ENCODE measurements at places on chromosomes 13 and 19.

- H3K4me1 ChIP-seq: no peaks in the 10 kb centered on the region
- H3K27me3 ChIP-seq: no peaks in the 10 kb centered on the region
- no peaks in the 10 kb centered on the region for H3K36me3 ChIP-seq
- DNase-seq: no peak
These were observed 40.9 kb downstream of the ZNF846 start for GRCh38 chr19:9727644-9728043.

DNA sequence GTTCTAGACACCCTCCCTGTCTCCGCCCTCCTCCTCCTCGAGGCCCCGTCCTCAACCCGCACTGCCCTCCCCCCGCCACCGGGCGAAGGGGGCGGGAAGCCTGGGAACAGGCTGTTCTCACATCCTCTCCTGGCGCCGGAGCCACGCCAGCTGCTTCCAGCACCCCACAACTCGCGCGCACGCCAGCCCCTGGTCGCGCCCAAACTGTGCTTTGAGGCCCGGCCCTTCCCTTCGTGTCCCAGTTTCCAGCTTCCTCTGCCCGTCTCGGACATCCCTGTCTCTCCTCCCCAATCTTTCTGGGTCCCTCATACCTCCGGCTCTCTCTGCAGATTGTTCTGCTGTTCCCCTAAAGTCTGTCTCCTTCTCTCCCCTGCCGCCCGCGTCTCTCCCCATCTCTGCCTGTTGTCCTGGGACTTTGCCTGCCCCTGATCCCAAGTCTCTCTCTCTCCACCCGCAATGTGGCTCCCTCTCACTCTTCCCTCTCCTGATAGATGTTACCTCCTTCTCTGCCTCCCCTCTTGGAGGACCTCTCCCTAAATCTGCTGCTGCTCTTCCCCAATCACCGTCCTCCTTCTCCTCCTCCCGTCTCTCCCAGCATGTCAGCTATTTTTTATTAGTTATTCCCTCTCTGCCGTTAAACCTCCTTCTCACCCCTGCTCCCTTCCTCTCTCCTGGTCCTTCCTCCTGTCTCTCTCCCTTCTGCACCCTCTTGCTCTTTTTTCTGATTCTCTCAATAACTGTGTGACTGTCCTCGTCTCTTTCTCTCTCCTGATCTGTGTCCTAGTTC, 14.2 kb downstream of the DPF1 start:
- peaks cover 27% of the 10 kb centered on the region for H3K36me3 ChIP-seq
- H3K4me1 ChIP-seq: peaks cover 27% of the 10 kb centered on the region
- peak overlapping the region; percentile 17 for H3K4me3 ChIP-seq
- peaks cover 7% of the 10 kb centered on the region for H3K27me3 ChIP-seq
- H3K27ac ChIP-seq: peak overlapping the region; percentile 66

- DNase-seq: no peak
- no peak overlapping the region for H3K4me3 ChIP-seq
- no peaks in the 10 kb centered on the region for H3K27me3 ChIP-seq
These were observed 7.9 kb upstream of the HSH2D start for GRCh38 chr19:16135430-16136127.

DNA sequence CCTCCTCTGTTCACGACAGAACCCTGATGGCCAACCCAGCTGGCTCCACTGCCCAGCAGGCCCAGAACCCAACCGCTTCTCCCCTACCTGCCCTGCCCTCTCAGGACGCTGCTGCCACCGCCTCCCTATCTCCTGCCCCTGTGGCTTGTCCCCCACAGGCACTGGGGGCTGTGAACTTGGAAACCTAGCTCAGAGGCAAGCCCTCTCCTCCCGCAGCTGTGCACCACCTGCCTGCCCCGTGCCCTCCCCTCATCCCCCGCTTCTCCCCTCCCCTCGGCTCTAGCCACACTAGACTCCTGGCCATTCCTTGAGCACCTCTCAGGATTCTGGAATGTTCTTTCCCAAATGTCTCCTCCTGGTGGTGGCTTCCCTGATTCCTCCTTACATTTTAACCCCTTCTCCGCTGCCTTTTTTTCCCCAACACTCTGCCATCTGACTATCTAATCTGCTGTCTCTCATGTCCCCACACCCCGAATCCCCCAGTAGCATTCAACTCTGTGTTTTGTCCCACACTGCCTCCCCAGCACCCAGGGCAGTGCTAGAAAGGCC, 6.7 kb downstream of the NANOS3 start:
- no peak overlapping the region for H3K27ac ChIP-seq
- H3K4me3 ChIP-seq: no peak overlapping the region
- H3K36me3 ChIP-seq: no peaks in the 10 kb centered on the region

GRCh38 chr13:100904293-100904976, 229.8 kb upstream of the TMTC4 start:
- H3K27me3 ChIP-seq: no peaks in the 10 kb centered on the region
- H3K36me3 ChIP-seq: no peaks in the 10 kb centered on the region
- no peaks in the 10 kb centered on the region for H3K4me1 ChIP-seq
- no peak overlapping the region for H3K27ac ChIP-seq

DNA sequence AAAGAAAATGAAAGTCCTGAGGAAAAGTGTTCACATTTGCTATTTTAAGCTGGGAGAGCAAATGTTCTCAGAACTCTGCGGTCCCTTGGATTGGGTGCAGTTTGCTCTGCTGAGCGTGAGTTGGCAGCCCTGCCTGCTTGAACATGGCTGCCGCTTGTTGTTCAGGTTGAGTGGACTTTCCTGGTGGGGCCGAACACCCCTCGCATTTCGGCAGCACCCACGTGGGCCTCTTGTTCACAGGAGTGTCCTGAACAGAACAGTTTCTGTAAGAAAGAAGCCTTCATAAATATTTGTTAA, 10.8 kb upstream of the RNF113B start:
- H3K4me3 ChIP-seq: no peak overlapping the region
- H3K27me3 ChIP-seq: no peaks in the 10 kb centered on the region
- peaks cover 67% of the 10 kb centered on the region for H3K4me1 ChIP-seq

Data from stomach (tissue), 19 donors.